ENCODE measurements at places on chromosomes 2 and 18.

DNA sequence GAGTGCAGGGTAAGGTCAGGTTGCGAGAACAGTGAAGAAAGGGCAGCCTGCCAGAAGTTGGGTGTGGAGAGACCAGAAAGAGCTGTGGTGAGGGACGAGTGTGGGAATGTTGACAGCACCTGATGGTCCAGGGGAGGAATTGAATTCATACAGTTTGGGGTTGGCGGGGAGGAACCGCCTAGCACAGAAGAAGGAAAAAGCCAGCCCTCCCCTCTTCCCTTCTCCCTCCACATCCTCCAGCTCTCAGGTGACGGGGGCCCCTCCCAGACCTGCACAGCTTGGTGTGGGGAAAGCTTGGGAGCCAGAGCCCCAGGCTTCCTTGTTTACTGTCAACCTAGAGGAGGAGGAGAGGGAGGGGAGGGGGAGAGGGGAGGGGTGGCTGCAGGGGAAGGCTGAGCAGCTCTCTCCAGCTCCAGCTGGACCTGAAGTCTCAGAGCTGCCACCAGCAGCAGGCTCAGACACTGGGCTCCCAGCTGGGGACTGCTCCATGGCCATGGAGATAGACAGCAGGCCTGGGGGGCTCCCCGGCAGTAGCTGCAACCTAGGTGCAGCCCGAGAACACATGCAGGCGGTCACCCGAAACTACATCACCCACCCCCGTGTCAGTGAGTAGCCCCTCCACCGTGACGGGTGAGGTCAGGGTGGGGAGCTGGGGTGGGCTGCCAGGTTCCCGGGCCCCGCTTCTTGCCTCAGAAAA is at the start of gene ATP6V1B1:
Gene ATP6V1B1, plus strand, starts transcription at position 433 of the 697 bp plus-strand sequence. Its CDS starts 55 bp downstream, at position 488.
- H3K27ac ChIP-seq, result no peak within 1 kb of the TSS
- no peak for DNase-seq
- no peak within 1 kb of the TSS for H3K4me3 ChIP-seq
- no peaks in the 10 kb centered on the region for H3K36me3 ChIP-seq

DNA sequence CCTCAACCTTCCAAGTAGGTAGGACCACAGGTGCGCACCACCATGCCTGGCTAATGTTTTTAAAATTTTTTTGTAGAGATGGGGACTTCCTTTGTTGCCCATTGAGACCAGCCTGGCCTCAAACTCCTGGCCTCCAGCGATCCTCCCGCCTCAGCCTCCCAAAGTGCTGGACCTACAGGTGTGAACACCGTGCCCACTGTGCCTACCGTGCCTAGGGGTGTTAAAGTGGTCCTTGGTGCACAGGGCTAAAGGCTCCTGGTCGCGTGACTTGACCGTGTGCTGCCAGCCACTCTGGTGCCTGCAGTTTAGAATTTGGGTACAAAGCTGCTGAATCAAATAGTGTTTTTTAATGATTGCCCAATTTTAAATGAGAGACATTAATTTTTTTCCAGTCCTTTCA is 51.0 kb upstream of the KCNG2 start:
- no peak overlapping the region for H3K4me3 ChIP-seq
- H3K27ac ChIP-seq, result no peak overlapping the region
- H3K4me1 ChIP-seq, result no peaks in the 10 kb centered on the region
- H3K36me3 ChIP-seq, result peaks cover 4% of the 10 kb centered on the region
- DNase-seq, result no peak

DNA sequence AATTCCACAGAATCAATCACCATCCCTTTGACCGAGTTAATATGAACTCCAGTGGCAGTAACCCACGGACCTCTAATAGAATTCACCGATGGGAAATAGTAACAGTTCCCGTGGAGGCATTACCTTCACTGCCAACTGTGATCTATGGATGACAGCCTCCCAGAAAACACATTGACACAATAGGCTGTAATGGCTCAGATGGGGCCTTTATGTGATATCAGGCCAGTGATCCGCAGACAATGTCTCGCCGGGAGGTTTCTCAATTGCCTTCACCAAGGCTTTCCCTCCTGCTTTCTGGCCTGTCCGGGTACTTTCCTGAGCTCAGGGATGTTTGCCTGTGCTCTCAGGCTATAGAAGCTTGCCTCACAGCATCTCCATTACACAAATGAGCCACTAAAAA is 34.4 kb upstream of the KLF7 start:
- no peaks in the 10 kb centered on the region for H3K4me1 ChIP-seq
- no peaks in the 10 kb centered on the region for H3K27me3 ChIP-seq
- no peak overlapping the region for H3K27ac ChIP-seq
- no peak for DNase-seq
- no peak overlapping the region for H3K4me3 ChIP-seq
- no peaks in the 10 kb centered on the region for H3K36me3 ChIP-seq

DNA sequence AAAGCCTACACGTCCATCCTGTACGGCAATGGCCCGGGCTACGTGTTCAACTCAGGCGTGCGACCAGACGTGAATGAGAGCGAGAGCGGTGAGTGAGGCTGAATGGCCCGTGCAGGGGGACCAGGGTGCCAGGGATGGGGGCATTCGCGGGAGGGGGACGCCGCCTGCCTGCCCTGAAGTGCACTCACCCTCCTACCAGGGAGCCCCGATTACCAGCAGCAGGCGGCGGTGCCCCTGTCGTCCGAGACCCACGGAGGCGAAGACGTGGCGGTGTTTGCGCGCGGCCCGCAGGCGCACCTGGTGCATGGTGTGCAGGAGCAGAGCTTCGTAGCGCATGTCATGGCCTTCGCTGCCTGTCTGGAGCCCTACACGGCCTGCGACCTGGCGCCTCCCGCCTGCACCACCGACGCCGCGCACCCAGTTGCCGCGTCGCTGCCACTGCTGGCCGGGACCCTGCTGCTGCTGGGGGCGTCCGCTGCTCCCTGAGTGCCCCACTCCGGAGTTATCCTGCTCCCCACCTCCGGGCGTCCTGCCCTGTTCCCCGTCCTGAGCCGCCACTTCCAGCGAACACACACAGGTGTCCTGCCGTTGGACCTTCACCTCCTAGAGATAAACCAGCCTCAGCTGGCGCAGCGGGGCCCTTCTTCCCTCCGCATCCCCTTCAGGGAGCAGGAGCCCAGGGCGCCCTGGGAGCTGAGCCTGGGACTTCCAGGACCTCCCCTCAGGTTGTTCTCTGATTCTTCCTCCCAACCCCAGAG is 2.9 kb downstream of the ALPI start:
- DNase-seq, result no peak
- H3K4me1 ChIP-seq, result no peaks in the 10 kb centered on the region
- H3K27me3 ChIP-seq, result peaks cover 7% of the 10 kb centered on the region
- no peak overlapping the region for H3K27ac ChIP-seq
- H3K36me3 ChIP-seq, result no peaks in the 10 kb centered on the region
- H3K4me3 ChIP-seq, result no peak overlapping the region
